Stimulated activated CD4-positive, alpha-beta T cell treated with anti-CD3 and anti-CD28 coated beads, Interleukin-15, amount 100 ng/mL, for 24 hours (primary cell): ENCODE measurements at places on chromosomes 16 and 17.

GRCh38 chr17:16439811-16440351 is 24.5 kb downstream of the TRPV2 start:
- DNase-seq = peak; percentile 41

- DNase-seq = peak; percentile 74
Observed at GRCh38 chr16:3654249-3654991, at the start of gene DNASE1. DNASE1 (plus strand) TSS chr16:3654691; CDS start chr16:3655374, 683 bp downstream.

DNA sequence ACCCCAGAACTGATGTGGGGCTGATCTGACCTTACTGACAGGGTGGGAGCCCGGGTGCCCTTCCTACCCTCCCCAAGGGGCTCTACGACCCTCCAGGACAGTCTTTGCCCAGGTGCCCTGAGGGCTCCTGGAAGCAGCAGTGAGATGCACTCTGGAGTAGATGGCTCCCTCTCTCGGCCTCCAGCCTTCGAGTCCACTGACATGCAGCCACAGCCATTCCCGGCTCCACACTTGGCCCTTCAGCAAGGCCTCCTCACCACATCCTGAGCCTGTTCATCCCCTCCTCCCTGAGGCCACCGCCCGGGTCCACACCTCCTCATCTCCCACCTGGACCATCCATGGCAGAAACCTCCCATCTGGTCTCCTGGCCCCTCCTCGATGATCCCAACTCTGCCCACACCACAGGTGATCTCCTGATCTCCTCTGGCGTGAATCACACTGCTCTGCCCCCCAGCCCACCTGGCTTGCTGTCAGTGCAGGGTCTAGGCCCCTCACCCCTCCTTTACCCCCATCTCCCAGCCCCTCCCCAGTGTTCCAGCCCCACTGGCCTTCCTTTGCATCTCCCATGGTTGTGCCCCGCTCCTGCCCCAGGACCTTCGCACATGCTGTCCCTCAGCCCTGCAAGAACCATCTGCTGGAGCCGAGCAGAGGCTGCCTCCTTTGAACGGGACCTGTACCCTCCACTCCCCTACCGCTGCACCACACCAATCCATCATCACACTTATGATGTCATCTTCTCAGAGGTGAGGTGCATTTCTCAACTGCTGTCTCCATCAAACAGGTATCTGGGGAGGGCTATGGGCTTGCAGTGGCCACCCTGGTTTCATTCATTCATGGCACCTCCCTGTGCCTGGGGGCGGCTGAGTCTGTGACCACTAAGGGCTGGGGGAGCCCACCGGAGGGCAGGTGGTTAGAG is 44.7 kb downstream of the SOCS1 start:
- DNase-seq = no peak

GRCh38 chr16:24009098-24009497 is 173.3 kb downstream of the PRKCB start:
- DNase-seq = no peak

GRCh38 chr16:10964891-10965326 is 20.5 kb downstream of the CLEC16A start:
- peak; percentile 76 for DNase-seq

DNA sequence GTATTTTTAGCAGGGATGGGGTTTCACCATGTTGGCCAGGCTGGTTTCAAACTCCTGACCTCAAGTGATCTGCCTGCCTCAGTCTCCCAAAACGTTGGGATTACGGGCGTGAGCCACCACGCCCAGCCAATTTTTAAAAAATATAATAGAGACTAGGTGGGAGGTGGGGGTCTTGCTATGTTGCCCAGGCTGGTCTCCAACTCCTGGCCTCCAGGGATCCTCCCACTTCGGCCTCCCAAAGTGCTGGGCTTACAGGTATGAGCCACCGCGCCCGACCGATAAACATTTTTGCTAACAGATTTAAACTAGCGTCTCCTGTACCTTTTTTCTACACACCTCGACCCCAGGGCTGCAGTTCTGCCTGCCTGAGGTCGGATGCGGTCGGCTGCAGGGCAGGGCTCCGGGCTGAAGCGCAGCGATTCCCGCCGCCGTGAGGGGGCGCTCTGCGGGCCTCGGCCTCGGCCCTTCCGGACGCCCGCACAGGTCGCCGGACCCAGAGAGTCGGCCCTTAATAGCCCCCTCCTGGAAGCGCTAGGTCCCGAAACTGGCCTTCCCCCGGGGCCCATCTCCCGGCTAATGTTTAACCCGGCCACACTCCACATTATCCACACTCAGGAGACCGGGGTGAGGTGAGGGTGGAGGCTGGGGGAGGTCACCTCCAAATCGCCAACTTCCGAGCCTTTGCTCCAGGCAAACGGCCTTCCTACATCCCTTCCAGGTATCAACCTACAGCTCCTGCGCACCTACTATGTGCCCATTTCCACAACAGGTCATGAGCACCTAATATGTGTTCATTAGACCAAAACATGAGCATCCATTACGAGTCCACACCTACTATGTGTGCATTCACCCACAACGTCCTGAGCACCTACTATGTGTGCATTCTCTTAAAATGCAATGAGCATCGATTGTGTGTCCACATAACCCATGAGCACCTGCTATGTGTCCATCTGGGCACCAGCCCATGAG is 2.0 kb upstream of the GLIS2 start:
- peak; percentile 40 for DNase-seq

DNA sequence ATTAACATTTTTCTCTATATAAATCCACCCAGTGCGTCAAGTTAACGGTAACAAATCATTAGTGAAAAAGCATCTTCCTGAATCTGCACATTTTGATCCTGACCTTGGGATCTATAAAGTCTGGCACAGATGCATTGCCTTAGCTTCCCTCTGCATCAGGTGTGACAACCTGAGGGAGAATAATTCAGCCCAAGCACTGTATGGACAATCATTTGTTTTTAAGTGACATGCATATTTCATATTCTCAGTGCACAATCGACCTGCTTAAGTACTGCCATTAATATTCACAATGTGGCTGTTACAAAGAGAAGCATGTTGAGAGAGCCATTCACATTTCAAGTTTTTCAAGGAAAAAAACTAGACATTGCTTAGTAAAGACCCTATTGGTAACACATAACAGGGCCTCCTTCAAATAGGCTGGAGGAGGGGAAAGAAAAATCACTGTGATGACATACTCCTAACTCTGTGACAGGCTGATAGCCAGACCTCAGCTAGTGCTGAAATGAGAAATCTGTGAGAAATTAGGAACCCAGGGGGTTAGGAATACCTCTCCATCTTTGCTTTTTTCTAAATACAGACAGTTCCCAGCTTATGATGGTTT is 505.3 kb upstream of the CDH5 start:
- no peak for DNase-seq

- DNase-seq = no peak
Observed at GRCh38 chr16:1336619-1337018, 3.2 kb downstream of the BAIAP3 start.

DNA sequence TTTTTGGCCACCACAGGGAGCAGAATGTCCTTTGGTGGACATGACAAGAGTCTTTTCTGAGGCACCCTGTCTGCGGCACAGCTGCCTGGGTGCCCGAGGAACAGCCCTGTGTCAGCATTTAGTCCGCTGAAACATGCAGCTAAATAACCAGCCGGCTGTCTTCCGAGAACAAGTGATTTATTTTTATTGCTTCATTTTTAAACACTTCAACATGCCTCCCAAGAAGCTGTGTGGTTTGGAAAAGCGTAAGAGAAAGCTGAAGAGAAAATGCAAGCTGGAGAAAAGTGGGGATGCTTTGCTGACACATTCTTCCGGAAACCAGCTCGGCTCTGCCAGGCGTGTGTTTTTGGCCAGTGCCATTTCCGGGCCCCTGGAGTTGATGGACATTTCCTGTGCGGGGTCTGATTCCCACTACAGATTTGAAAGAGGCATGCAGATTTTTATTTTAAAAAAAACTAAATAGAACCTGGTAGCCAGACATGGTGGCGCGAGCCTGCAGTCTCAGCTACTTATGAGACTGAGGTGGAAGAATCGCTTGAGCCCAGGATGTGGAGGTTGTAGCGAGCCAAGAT is 94.7 kb downstream of the SEC14L1 start:
- DNase-seq = peak; percentile 53

DNA sequence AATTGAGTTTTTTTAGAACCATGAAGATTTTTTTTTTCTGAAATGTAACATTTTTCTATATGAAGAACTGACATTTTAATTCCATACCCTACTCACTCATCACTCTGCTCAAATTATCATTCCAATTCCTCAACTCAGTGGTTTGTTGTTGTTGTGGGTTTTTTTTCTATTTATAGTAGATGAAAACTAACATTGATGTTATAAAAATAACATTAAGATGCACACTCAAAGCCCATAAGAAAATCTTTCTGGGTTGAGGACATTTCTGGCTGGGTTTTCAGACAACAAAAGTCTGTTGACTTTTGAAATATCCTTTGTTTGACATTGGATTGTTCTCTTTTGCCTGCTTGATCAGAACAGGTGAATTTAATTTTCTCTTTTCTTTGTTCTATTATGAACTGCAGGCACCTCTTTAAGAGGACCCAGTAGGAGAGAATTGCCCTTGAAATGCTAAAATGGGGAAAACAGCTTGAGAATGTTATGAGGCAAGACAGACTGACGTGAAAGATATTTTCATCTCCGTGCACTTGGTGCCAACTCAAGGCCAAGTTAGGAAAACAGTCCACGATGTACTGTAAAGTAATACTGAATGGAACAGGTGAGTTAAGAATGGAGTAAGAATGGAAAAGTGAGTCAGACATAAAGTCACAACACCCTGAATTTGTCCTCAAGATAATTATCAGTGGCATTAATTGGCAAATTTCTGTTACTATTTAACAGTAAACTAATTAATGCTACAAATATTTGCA is 16.1 kb upstream of the ABCA5 start:
- no peak for DNase-seq

DNA sequence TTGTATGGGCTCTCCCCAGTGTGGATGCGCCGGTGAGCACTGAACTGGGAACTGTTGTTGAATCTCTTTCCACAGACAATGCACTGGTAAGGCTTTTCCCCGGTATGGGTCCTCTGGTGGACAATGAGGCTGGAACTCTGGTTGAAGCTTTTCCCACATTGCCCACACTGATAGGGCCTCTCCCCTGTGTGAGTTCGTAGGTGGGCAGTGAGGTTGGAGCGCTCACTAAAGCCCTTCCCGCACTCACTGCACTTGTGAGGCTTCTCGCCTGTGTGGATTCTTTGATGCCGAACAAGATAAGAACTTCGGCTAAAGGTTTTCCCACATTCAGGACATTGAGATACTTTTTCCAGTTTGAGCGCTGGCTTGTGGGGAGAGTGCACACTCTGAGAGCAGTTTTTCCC is 17.8 kb downstream of the ZSCAN32 start:
- DNase-seq = no peak

GRCh38 chr17:17907469-17907868 is 64.7 kb downstream of the TOM1L2 start:
- no peak for DNase-seq

GRCh38 chr17:38461683-38462082 is 33.4 kb downstream of the ARHGAP23 start:
- DNase-seq = no peak

GRCh38 chr17:46958041-46958591 is 20.9 kb downstream of the RPRML start:
- DNase-seq = no peak

DNA sequence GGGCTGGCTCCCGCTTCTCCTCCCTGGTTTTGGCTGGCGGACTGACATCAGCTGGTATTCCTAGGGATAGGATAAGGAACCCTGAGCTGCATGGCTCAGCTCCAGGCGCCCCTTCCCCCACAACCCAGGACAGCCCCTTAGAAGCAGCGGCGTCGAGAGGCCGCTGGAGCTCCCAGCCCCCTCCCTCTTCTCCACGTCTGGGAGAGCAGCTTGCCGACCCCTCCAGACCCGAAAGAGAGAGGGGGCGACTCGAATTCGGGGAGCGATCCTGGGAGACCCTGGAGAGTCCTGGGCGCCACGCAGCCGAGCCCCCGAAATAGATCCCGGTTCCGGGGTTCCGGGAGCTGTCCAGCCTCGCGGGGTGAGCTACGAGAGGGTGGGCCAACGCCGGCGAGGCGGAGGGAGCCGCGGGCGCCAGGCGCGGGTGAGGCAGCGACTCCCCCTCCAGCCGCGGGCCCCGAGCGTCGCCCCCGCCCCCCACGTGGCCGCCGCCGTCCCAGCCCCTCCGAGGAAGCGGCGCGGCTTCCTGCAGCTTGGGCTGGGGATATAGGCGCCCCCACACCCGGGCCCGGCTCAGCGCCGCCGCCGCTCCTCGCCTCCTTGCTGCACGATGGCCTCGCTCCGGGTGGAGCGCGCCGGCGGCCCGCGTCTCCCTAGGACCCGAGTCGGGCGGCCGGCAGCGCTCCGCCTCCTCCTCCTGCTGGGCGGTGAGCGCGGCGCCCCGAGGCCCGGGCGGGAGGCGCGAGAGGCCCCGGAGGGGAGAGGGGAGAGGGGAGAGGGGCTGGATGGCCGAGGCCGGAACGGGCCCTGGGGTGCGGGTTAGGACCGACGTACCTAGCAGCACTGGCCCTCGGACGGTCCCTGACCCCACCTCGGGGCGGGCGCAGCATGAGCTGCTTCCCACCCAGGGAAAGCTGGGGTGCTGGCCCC is at the start of gene RAMP2:
TSS of gene RAMP2 (plus strand) at position 576 of the 930 bp plus-strand sequence. CDS start at position 611, 35 bp downstream.
- DNase-seq = peak; percentile 40

DNA sequence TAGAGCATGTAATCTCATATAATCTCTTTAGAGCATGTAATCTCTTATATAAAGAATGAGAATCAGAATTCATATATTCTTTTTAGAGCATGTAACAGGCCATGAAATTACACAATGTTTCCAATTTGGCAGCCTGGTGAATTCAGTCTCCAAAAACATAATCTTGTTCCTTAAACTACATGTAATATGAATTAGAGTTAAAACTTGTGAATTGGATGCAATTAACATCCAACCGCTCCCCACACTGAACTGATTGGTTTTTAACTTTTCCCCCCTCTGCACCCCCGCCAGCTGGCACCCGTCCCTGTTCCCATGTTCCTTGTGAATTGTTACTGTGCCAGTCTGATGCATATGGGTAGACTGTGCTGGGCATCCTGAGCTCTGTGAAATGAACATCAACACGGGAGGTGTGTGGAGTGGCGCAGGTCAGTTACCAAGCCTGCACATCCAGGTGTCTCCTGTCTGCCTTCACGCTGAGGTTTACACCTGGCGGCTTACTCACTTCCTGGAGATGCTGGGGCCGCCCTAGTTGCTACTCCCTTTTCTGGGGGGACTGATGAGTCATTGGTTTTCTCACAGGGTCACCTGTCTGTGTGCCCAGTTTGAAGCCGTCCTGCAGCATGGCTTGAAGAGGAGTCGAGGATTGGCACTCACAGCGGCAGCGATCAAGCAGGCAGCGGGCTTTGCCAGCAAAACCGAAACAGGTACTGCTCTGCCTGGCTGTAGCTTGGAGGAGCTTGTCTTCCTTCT is 50.4 kb downstream of the SNX29 start:
- no peak for DNase-seq
